ENCODE measurements at places on chromosomes 12 and 14.

GRCh38 chr12:71447691-71448132, 8.1 kb downstream of the LGR5 start:
- DNase-seq, result no peak

DNA sequence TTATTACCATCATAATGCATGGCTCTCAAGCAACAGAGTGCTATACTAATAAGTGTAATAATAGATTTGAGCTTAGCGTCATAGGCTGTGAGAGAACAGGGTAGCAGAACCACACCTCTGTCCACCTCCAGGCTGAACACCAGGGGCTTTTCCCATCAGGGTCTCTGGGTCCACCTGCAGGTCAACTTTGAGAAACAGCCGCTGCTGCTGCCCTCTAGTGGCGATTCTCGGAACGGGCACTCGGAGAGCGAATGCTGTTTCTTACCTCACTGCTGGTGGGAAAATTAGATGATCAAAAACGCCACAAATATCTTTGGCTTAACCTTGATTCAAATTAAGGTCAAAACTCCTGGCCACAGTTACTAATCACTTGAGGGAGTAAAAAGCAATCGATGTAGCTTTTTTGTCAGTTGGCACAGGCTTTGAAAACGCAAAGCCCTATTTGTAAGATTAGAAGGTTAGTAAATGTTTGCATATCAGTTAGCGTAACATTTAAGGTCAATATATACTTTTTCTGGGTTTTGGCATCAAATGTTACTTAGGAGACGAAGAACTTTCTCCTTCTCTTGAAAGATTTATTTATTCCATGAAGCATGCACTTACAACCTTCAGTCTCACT, 127.9 kb upstream of the TMEM132D start:
- no peak for DNase-seq

DNA sequence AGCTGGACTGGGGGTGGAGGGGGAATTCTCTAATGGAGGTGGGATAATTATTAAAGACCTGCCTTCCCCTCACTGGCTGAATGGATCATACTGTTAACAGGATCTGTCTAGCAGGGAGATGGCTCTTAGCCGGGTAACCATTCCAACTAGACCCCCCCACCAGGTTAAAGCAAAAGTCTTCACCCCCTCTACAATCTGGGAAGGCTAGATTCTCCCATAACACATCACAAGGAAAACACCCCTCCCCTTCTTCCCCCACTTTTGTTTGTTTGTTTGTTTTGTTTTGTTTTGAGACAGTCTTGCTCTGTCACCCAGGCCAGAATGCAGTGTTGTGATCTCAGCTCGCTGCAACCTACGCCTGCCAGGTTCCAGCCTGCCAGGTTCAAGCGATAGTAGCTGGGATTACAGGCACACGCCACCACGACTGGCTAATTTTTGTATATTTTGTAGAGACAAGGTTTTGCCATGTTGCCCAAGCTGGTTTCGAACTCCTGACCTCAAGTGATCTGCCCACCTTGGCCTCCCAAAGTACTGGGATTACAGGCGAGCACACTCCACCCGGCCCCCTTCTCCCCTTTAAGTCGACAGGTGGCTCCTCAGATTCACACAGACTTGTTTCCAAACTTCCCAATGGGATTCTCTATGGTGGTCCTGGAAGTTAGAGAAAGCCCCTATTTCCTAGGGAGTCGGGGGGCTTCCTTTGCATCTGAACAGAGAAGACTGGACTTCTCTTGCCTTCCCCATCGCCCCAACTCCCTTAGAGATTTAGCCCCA, 3.5 kb upstream of the BAZ2A start:
- DNase-seq, result no peak

DNA sequence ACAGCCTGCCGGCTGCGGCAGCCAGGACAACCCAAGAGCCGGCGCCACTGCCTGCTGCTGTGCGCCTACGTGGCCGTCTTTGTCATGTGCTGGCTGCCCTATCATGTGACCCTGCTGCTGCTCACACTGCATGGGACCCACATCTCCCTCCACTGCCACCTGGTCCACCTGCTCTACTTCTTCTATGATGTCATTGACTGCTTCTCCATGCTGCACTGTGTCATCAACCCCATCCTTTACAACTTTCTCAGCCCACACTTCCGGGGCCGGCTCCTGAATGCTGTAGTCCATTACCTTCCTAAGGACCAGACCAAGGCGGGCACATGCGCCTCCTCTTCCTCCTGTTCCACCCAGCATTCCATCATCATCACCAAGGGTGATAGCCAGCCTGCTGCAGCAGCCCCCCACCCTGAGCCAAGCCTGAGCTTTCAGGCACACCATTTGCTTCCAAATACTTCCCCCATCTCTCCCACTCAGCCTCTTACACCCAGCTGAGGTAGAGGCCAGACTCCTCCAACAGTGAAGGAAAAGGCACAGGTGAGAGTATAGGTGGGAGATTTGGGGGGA, 10.3 kb downstream of the ZBTB39 start:
- DNase-seq, result no peak

DNA sequence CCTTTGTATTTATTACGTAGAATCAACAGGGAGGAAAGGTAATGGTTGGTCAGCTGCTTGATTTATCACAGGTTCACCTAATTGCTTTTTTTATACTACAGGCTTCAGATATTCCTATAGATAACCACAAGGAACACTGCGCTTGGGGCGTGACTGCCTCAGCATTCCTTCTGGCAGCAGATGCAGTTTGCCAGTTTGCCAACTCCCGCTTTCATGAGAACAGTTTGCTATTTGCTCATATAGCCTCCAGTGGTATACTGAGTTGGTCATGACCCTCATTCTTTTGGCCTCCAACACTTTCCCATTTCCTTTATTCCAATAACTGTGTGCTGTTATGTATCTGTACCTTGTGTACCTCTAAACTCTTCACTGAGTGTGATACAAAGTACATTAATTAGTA, 38.6 kb upstream of the ACSM4 start:
- no peak for DNase-seq

DNA sequence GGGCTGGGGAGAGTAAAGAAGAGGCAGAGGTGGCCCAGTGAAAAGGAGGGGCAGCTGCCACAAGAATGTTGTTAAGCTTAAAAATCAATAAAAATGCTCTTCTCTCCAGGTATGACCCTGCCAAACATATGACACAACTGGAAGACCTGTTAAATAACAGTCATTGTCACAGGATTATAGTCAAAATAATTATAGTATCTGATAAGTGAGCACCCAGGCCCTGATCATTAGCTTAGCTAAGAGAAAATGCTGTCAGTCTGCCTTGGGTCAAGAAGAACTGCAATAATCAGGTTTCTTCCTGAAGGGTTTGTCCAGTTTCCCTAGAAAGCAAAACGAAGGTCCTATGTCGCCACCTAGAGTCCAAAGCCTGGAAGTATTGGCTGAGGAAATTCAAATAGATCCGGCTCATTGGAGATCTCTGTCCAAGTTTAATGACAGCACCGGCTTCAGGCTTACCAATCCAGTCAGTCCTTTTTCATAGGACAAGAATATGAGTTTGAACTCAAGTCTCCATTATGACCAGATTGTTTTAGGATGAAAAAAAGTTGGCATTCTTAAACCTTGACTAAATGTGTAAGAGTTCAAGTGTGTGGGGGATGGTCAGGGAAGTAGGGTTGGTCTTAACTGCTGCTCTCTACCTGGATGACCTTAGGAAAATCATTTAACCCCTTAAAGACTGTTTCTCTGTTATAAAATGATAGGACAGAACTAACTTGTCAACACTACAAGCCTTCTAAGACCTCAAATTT, 22.5 kb upstream of the NKX2-8 start:
- DNase-seq, result no peak

- no peak for DNase-seq
These were observed 220.8 kb downstream of the SPTSSA start for GRCh38 chr14:34241185-34241711.

DNA sequence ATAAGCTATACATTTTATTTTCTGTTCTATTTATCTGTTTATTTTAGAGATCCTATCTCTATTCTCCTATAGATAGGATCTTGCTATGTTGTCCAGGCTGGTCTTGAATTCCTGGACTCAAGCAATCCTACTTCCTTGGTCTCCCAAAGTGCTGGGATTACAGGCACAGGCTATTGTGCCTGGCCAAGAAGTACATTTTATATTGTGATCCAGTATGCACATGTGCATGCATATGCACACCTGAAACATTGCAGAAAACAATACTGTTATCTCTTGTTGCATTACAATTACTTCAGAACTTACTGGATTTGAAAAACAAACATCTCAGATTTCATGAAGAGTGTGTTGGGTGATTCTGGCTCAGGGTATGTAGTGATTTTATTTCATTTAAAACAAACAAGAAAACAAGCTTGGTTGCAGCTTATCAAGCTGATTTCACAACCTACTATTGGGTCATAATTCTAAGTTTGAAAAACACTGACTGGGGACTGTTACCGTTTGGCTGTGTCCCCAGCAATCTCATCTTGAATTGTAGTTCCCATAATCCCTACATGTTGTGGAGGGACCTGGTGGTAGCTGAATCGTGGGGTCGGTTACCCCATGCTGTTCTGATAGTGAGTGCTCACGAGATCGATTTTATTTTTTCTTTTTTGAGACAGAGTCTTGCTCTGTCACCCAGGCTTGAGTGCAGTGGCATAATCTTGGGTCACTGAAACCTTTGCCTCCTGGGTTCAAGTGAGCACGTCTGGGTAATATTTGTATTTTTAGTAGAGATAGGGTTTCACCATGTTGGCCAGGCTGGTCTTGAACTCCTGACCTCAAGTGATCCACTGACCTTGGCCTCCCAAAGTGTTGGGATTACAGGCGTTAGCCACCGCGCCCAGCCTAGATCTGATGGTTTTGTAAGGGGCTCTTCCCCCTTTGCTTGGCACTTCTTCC, 31.3 kb downstream of the ERC1 start:
- DNase-seq, result no peak

DNA sequence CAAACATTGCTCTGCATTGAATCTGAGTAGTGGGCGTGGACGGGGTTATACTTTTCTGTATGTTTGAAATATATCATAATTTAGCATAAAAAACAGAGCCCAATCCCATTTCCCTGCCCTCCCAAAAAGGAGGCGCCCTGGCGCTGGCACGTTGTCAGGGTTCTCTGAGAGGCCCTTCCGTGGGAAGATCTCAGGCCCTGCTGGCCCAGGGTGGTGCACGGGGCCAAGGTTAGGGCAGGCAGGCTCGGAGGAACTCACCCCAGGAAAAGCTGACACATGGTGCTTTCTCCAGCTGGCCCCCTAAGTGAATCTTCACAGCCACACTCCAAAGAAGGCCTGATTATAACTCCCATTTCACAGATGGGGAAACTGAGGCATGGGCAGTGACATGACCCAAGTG, 17.2 kb downstream of the DIO3 start:
- DNase-seq, result no peak

- DNase-seq, result no peak
These were observed 191.7 kb upstream of the LHX5 start for GRCh38 chr12:113663396-113663795.

DNA sequence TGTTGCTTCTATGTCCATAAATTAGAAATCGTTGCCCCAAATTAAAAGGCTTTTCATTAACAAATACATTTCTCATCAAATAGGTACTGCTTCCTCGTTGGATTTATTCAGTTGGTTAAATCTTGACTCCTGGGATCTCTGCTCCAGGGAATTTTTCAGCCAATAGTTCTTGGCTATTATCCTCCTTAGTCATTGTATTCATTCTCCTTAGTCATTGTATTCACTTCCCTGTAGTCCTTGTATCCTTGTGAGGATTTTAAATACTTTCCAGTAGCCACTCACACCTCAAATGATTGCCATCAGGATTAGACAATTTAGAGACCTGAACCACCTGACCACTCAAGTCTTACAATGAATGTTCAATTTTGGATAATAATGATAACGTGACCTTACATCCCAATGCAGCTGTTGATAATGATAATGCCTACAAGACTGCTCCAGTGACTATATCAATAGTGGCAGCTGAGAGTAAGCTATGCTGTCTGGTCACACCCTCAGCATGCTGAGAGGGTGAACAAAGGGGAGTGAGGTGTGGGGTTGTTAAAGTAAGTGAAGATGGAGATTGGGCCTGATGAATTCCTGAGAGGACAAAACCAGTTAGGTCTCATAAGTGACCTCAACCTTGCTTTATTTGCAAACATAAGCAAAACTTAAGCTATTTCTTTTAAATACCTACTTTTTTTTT, 193.7 kb upstream of the RTL1 start:
- DNase-seq, result no peak

- DNase-seq, result no peak
These were observed 81.5 kb downstream of the GALNT9 start for GRCh38 chr12:132247718-132248452.

GRCh38 chr12:124386059-124386458, 91.2 kb downstream of the RFLNA start:
- DNase-seq, result no peak

DNA sequence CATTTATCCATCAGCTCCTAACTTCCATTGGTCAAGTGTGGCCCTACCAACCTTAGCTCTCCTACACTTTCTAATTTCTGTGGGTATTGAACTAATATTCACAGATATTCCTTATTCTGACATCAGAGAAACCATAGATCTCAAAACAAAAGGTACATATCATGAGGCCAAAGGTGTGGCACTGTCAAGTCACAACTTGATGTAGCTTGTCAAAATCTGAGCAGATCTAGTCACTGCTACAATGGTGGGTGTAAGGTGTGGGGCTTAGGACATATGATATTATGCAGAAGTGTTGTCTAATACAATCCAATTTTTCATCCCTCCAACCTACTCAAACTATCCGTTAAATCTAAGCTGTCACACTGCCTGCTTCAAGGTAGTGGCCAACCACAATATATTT, 114.0 kb upstream of the FAR2 start:
- no peak for DNase-seq

Data from mesothelial cell of epicardium (in vitro differentiated cells).